Stimulated activated CD4-positive, alpha-beta T cell treated with anti-CD3 and anti-CD28 coated beads, Interleukin-15, amount 100 ng/mL, for 24 hours (primary cell): ENCODE measurements at places on chromosomes 5 and 9.

DNA sequence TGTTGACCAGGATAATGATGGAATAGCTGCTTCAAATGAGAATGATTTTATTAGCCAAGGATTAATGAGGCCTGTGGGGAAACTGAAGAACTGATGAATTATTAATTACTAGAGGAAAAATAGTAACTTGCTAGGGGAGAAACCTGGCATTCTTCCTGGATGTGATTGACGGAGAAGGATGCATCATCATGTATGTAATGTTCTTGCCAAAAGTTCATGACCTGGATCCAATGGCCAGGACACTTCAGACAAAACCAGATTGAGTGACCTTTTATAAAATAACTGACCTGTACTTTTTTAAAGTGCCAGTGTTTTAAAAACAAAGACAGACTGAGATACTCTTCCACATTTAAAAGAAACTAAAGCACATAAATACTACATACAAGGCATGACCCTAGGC, 23.7 kb downstream of the KIAA1191 start:
- DNase-seq: no peak

GRCh38 chr9:89354471-89354870, 36.2 kb downstream of the SECISBP2 start:
- DNase-seq: no peak

DNA sequence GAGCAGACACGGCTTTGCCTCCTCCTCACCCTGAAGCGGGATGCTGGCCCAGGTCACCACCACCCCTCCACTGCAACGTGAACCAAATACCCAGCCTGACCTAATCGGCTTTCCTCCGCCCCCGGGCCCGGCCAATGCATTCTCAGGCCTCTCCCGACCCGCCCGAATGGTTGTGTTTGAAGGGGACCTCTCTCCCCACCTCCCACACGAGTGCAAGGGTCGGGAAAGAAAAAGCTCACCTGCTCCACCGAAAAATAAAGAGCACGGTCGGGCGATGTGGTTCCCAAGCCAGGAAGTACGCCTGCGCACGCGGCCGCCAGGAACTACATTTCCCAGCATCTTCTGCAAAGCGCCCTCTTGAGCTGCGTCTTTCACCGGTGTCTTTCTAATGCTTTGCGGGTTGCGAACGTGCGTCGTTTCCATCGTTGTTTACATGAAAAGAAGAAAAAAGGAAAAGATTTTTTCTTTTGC, at the start of gene ZNF883:
TSS of gene ZNF883 (minus strand) at position 282 of the 471 bp plus-strand sequence.
- DNase-seq: peak; percentile 47

DNA sequence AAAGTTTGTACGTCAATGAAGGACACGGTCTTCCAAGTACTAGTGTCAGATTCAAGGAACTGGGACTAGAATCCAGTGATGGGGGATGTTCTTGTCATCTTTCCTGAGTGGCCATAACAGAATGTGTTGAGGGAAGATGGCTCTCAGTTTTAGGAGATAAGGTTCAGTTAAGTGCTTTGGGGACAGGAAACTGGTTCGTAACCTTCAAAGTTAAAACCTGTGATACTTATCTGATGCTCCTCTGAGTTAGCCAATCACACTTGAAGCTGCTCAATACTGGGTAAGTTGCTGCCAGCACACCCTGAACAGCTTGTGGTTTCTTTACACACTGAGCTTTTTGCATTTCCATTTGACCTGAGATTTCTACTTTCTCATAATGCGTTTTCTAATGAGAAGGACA, 64.4 kb downstream of the PIK3R1 start:
- peak; percentile 40 for DNase-seq

GRCh38 chr5:1753490-1753889, 46.1 kb downstream of the MRPL36 start:
- DNase-seq: no peak

GRCh38 chr9:98047002-98047401, 9.5 kb upstream of the NANS start:
- DNase-seq: no peak

- DNase-seq: no peak
These were observed 18.2 kb upstream of the MGAT1 start for GRCh38 chr5:180820788-180821321.

DNA sequence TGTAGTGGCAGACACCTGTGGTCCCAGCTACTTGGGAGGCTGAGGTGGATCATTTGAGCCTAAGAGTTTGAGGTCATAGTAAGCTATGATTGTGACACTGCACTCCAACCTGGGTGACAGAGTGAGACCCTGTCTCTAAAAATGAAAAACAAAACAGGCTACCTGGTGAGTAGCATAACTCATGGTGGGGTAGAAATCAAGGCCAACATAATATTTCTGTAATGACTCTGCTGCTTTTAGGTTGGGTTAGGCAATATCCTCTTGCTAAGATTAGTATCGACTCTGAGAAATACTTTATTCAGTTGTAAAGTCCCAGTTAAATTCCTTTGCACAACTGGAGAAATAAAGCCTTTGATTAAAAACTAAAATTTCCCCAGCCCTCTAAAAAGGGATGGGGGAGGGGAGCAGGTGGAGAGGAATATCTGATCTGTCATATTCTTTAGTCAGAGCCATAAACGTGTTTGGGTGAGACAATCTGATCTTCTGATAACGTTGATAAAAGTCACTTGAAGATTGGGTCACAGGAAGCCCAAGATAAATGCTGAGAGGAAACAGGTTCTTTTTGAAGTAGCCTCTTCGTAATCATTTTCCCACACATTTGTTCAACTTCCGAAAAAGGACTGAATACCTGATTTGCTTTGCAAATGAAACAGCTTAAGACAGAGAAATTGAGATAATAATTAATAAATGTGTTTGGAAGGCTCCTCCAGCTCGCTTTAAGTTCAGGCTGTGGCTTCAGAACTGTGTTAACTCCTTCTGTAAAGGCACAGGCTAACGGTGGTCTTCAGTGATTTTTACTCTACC, 14.9 kb downstream of the IL4 start:
- peak; percentile 51 for DNase-seq

- no peak for DNase-seq
These were observed 4.5 kb downstream of the MAPK9 start for GRCh38 chr5:180287404-180287803.

GRCh38 chr9:86942281-86943200, 4.8 kb downstream of the GAS1 start:
- no peak for DNase-seq

DNA sequence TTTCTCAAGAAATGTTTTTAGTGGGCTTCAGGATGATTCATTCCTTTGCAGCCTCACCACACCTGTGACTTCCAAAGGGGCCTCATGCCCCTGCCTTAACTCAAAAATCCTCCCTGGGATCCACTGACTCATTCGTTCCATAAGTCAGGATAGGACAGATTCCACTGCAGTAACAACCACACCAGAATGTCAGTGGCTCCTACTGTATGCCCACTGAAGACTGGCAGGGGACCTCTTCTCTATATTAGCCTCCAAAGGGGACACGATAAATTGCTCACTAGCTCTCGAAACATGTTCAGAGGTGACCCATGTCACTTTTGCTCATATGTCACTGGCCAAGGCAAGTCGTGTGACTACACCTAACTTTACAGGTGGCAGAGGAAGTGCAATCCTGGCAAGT, 25.7 kb upstream of the LHX2 start:
- no peak for DNase-seq

DNA sequence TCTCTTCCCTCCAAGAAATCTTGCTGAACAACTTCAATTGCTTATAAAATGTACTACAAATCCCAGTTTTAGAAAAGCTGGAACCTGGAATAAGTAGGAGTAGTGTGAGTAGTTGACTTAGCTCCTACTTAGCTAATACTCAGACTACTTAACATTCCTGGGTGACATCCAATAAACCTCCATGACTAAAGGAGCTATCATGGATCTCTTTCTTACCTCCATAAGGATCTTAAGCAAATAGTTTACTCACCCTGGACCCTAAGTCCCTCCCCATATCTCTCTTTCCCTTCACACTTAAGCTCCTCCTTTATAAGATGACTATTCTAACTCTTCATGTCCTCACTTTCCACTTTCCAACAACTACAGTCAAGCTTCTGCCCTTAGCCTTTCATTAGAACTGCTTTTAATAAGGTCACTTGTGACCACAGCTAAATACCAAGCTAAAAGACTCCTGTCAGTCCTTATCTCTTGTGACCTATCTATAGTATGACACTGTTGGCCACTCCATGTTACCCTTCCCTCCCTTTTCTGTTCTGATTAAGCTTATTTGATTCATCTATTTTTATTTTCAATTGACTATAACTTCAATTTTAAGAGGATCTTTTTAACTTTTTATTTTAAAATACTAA, 194.9 kb downstream of the RFX3 start:
- no peak for DNase-seq

DNA sequence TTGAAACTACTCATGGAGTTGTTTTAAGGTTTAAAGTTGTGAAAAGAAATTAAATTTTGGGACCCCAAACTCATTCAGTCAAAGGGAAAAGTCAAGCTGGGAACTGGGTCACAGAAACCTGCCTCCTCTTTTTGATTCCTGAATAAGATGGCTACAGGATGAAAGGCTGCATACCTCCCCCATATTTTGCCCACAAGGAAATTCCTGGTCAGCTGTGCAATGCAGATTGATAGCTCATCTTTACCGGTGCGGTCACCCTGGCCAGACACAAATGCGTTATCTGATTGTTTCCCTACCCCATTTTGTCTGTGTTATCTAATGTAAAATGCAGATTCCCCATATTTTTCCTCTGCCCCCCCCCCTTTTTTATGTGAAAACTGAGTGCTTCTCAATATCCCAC, 1.3 kb downstream of the HAVCR2 start:
- no peak for DNase-seq

GRCh38 chr5:136584474-136584873, 219.1 kb upstream of the TRPC7 start:
- DNase-seq: no peak

GRCh38 chr9:74951107-74951720, 1.5 kb downstream of the C9orf40 start:
- no peak for DNase-seq

GRCh38 chr9:113720495-113720894, 155.6 kb upstream of the ZNF618 start:
- no peak for DNase-seq

GRCh38 chr5:159171274-159171673, 38.1 kb downstream of the RNF145 start:
- no peak for DNase-seq

- DNase-seq: peak; percentile 92
These were observed at the start of gene SNX18 for GRCh38 chr5:54517512-54518145. SNX18 (plus strand) TSS chr5:54517759; CDS start chr5:54517953, 194 bp downstream.

GRCh38 chr9:71355884-71356283, 234.5 kb upstream of the TRPM3 start:
- DNase-seq: no peak

GRCh38 chr9:130542457-130543228, 36.7 kb upstream of the FUBP3 start:
- no peak for DNase-seq

- DNase-seq: no peak
These were observed 94.9 kb upstream of the MINAR2 start for GRCh38 chr5:129653057-129653375.

DNA sequence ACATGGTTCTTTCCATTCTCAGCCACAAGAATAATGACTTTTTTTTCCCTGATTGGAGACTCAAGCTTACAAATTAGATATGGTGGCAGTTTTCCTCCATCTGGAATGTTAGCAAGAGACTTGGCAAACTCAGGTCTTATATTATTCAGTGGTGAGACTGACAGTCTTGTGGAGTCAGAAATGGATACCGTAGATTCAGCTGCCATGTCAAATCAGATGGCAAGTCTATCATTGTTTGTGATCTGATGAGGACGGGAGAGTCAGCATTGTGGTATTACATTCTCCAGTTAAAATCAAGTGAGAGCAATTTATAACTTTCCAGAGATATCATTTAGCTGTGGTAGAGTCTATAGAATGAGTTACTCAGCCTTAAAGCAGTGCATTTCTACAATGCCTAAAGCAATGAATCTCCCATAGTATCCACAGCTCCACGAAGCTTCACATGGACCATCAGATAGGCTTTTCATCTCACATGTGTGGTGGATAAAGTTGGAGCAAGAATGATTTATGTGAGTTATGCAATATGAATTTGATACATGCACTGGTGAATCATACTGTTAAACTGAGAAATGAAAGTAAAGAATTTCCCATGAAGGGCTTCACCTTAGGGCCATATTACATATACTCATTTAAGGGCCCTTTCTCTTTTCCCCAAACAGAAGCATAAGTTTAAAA, 430.6 kb downstream of the ZNF608 start:
- DNase-seq: no peak

DNA sequence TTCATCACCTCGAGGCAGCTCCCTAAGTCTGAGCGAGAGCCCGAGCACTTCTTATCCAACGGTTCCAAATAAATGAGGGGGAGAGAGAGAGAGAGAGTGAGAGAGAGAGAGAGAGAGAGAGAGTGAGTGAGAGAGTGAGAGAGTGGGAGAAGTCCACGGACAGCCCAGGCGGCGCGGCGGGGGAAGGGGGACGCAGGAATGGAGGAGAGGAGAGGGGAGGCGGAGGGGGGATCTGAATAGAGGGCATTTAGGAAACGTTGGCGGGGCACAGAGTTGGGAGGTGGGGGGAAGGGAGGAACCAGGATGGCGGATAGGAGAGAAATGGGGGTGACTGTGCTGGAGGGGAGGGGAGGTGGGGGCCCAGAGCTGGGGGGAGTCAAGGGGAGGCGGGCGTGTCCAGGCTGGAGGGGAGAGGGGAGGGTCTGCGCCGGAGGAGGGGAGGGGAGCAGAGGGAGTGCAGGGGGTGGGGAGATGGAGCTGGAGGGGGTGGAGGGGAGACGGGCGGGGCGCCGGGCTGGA, 398 bp upstream of the BASP1 start:
- DNase-seq: no peak

GRCh38 chr5:88555674-88556073, 287.0 kb upstream of the TMEM161B start:
- no peak for DNase-seq

DNA sequence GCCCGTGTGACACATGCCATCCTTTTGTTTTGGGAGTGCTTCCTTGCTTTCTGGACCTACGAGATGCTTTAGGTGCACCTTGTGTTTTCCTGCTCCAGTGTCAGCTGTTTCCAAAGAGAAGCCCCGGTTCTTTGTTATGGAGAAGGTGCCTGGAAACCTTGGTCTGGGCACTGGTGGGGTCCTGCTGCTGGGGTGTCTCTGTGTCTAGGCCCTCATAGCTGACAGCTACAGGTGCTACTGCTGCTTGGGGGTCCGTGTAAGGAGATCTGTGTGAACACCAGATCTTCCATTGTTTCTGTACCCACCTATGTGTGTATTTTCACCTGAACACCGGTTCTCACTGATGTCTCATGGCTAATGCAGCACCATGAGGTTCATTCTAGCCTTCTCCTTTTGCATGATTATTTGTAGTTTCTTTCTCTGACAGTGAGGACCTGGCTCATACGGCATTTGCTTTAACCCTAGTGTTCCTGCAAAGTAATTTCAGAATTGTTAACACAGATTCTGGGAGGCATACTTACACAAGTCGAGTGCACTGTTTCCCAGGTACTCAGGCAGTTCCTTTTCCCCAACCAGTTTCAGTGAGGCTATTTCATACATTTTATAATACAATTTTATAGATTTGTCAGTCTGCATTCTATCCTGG, 13.2 kb upstream of the FAM120AOS start:
- DNase-seq: no peak

- no peak for DNase-seq
These were observed 89.7 kb downstream of the ELAVL2 start for GRCh38 chr9:23736293-23736692.
